ENCODE measurements at places on chromosomes 2 and 18. TPM values are rescaled to one million over a fixed set of nuclear protein-coding genes. Genes with fewer than 3 reads are reported as not detected.

- peak; percentile 17 for ATAC-seq
Observed at GRCh38 chr2:27308359-27308881, at the start of gene UCN. TSS of gene UCN (minus strand) at chr2:27308445. CDS start at chr2:27307895, 550 bp downstream.

DNA sequence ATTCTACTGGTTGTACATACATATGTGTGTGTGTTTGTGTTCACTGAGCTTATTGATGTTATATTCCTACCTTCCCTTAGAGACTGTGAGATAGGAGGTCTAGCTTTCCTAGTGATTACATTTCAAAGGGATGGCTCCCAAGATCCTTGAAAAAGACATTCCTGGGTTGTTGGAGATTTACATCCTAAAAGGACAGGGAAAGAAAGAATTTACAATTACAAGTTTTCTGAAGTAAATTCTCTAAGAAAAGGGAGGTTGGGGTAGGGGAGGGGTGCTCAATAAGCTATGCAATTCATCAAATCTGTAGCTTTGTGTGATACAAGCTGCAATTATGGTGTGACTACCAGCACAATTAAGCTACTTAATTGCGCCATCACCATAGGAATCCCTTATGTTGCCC, 284.3 kb downstream of the NUP35 start:
- no peak for ATAC-seq

GRCh38 chr2:64420677-64421076, 33.3 kb upstream of the LGALSL start:
- no peak for ATAC-seq

- ATAC-seq = no peak
Observed at GRCh38 chr2:241270531-241270930, 44.9 kb downstream of the HDLBP start.

GRCh38 chr18:55322178-55322735, 265.7 kb downstream of the TCF4 start:
- ATAC-seq = peak; percentile 83

- ATAC-seq = no peak
Observed at GRCh38 chr2:204415406-204416181, 129.7 kb upstream of the PARD3B start.

GRCh38 chr2:69031466-69031865, 18.5 kb downstream of the ANTXR1 start:
- ATAC-seq = no peak

DNA sequence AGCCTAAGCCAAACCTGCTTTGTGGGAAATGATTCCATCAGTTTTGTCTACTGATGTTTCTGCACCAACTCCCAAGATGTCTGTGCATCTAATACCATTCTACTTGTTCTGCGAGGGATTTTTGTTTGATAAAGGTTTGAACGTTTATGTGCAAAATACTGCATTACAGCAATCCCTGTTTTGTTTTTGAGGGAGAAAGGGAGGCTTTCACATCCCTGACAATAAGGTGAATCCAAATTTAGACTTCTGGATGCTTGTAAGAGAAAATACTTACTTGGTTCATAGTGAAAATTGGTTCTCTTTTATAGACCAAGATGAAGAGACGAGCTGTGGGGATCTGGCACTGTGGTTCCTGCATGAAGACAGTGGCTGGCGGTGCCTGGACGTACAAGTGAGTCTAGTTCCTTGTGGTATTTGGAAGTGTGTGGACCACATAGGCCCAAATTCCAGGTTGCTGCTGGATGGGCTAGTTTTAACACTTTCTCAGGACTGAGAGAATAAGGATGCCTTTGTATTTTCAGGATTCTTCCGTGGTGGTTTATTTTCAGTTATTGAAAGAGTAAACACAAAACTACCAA, 1.1 kb downstream of the RPL37A start:
- ATAC-seq = no peak

GRCh38 chr18:59927246-59927825, 27.5 kb downstream of the PMAIP1 start:
- no peak for ATAC-seq

- peak; percentile 45 for ATAC-seq
Observed at GRCh38 chr2:23506531-23507266, 121.7 kb downstream of the KLHL29 start.

Gene IL18R1
- 2.8 TPM for total RNA-seq

DNA sequence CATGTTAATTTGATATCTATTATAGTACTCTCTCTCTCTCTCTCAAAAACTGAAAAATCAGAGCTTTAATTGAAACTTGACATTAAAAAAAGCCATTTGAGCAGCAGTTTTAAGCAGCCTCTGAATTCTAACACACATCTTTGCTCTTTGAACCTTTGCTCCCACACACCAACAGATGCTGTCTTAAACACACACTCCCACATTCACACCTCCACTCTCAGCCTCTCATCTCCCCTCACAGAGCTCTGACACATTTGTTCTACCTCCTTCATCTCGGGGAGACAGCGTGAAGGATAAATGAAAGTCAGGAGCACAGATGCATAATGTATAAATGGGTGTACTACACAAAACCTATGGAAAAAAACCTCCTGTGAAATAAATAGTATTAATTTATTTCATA, 95.2 kb downstream of the NAB1 start:
- ATAC-seq = no peak

Gene TNFAIP6
- total RNA-seq = 3.4 TPM

DNA sequence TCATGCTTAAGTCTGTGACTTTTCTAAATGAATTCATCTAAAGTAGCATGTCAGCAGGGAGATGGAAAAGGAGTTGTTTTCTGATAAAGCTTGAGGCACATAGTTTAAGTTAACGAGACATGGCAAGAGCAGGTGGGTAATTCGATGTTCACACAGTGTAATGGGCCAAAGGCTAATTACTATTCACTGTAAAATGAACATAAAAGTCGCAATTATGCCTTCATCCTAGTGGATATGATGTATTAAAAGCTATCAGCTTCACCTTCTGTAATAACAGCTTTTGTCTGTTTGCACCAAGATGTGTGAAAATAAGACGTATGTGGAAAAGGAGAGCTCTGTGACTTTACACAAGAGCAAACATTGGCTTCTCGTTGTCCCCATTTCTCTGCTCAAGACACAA, 94.2 kb upstream of the CDH20 start:
- ATAC-seq = no peak

Gene PGAP1
- 4.3 TPM for total RNA-seq

DNA sequence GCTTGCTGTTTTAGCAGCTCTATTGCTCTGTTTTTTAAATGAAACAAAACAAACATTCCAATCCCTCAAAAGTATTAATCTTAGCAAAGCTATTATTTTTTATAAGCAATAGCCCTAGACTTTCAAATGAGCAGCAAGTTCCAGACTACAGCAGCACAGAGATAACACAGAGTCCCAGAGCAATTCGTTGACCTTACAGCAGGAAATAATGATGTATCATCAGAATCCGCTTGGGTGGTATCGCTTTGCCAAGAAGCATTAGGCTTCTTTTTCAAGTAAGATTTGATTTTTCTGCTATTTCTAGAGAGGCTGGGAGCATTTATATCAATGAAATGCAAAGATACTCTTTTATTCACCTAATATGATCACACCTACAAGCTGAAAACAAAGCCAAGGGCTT, 209.7 kb downstream of the DLGAP1 start:
- ATAC-seq = no peak

GRCh38 chr2:109486711-109487535, 126.8 kb downstream of the SEPTIN10 start:
- ATAC-seq = peak; percentile 69

GRCh38 chr2:2325516-2325915, 5.6 kb downstream of the MYT1L start:
- ATAC-seq = peak; percentile 34

Gene THAP4
- 36.0 TPM for total RNA-seq

GRCh38 chr18:48663931-48664847, 125.4 kb downstream of the CTIF start:
- ATAC-seq = peak; percentile 63

Gene LOXL3
- total RNA-seq = 9.2 TPM

GRCh38 chr2:170313992-170314348, 136.0 kb downstream of the MYO3B start:
- ATAC-seq = no peak

DNA sequence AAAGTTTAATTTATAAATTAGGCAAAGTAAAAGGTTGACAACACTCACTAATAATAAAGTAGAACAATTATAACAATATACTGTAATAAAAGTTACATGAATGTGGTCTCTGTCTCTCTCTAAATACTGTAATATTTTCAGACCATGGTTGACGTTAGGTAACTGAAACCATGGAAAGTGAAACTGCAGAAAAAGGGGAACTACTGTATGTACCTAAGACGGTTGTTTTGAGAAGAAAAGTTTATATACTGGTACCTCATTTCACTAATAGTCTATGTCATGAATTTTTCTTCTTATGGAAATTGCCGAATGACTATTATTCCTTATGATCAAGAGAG, 166.7 kb upstream of the ZNF521 start:
- ATAC-seq = no peak

GRCh38 chr18:65365245-65365980, 385.4 kb upstream of the CDH7 start:
- no peak for ATAC-seq

- no peak for ATAC-seq
Observed at GRCh38 chr2:13650586-13651180, 933.9 kb downstream of the TRIB2 start.

DNA sequence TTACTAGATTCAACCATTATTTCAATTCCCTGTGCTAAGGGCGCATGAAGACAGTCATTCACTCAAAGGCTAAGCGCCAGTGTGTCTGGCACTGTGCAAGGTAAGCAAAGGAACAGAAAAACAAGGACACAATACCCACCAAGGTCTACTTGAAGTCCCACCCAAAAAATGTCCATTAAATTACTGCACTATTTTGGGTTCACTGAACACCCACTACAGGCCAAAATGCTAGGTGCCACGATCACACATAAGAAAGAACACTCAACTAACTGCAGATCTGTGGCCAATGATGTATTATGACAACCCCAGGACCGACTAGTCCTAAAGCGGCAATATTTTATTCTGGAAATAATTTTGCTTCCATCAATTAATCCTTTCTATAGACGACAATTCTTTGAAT, 1.8 kb downstream of the TMEM131 start:
- ATAC-seq = no peak

GRCh38 chr2:169139145-169139544, 69.8 kb downstream of the DHRS9 start:
- no peak for ATAC-seq

Gene GPR75
- 2.5 TPM for total RNA-seq

DNA sequence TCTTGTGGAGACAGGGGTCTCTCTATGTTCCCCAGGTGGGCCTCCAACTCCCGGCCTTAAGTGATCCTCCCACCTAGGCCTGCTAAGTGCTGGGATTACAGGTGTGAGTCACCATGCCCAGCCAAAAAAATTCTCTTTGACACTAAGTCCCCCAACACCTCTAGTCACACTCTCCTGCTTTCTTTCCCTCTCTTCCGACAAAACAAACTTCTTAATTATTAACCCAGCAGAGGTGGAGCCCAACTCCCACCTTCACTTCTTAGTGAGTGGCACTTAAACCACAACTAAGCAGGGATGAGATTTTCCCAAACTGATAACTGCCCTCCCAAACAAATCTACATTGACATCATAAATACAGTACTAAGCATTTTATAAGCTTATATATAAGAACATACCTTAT, 60.5 kb upstream of the PMAIP1 start:
- no peak for ATAC-seq

GRCh38 chr2:120826260-120826648, 90.6 kb downstream of the GLI2 start:
- no peak for ATAC-seq

Gene HOXD12
- total RNA-seq = not detected

Gene ZNF2
- total RNA-seq = 3.7 TPM

GRCh38 chr2:180776921-180777320, 203.5 kb upstream of the UBE2E3 start:
- ATAC-seq = no peak

GRCh38 chr2:118464046-118464445, 375.8 kb downstream of the INSIG2 start:
- ATAC-seq = no peak

Gene CD8B2
- 0.13 TPM for total RNA-seq
